ENCODE measurements at places on chromosomes 5 and 9. TPM values are rescaled to one million over a fixed set of nuclear protein-coding genes. Genes with fewer than 3 reads are reported as not detected.

The MCIDAS gene
- not detected for total RNA-seq

DNA sequence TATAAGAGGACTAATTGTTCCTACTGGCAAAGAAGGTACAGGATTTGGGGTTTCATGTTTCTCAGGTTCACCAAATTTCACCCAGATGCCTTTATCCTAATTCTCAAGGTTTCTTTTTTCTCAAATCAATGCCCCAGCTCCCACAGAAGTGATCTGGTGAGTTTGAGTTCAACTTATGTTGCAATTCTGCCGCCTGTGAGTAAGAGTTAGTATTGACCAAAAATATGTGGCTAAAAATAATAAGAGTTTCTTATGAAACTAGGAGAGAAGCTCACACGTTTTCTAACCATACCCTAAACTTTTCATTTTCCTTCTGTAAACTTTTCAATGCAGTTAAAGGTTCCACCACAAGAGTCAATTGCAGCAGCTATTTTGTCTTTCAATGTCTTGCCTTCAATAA is 15.1 kb downstream of the SLCO6A1 start:
- no peak for DNase-seq

The EGFL7 gene
- 14.1 TPM for total RNA-seq

DNA sequence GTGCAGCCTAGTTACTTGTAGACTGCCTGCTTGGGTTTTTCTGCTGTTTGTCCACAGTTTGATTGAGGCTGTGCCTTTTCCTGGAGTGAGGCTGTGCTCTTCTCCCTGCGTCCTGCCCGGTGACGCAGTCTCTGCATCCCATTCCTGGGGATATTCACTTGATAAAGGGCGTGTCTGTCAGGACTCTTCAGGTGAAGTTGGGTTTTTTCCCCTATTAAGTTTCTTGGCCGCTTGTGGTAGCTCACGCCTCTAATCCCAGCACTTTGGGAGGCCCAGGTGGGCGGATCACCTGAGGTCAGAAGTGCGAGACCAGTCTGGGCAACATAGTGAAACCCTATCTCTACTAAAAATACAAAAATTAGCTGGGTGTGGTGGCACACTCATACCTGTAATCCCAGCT is 50.0 kb upstream of the SUSD3 start:
- DNase-seq: no peak

- DNase-seq: no peak
These were observed 114.5 kb downstream of the MTRR start for GRCh38 chr5:7983433-7983832.

DNA sequence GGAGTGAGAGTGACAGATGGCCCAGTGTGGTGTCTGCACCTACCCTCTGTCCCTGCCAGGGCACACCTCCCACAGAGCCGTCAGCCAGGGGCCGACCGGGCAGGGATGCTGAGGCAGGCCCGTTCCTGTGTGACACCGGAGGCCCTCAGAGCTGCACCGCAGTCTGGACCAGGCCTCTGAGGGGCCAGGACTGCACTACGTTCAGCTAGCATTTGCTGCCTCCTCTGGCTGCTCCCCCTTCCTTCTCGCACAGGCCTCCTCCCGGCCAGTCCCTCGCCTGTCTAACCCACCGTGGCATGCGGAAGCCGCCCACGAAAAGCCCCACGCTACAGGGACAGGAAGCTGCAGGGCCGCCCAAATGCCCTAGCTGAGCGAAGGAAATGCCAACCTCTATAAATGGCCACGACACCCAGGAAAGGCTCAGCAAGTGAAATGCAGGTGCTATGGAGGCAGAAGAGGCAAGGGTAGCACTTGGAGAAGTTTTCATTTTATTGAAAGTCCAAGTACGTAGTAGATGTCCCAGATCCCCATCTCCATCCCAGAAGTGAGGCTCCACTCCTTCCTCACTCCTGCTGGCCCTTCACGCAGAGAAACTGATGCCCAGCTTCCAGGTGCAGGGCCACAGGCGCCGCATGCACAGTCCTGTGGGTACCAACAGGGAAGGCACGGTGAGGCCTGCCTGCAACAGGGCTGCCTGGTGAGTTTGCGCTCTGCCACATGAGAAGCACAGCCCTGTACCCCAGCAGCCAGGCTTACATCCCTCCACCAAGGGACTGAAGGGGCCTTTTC is 38.7 kb downstream of the MAPK9 start:
- DNase-seq: no peak

- no peak for DNase-seq
These were observed 24.9 kb upstream of the SLCO6A1 start for GRCh38 chr5:102523541-102524175.

The ASPN gene
- not detected for total RNA-seq

The PHYKPL gene
- 53.9 TPM for total RNA-seq

The DOLPP1 gene
- 43.9 TPM for total RNA-seq

The ANKRD20A1 gene
- total RNA-seq: 1.6 TPM

GRCh38 chr9:20930836-20931235 is 100.6 kb downstream of the HACD4 start:
- no peak for DNase-seq

- DNase-seq: no peak
These were observed 21.7 kb upstream of the TCOF1 start for GRCh38 chr5:150335778-150336177.

The DPP7 gene
- total RNA-seq: 37.9 TPM

The KLF4 gene
- not detected for total RNA-seq

The RANBP17 gene
- 24.2 TPM for total RNA-seq

The MUSK gene
- not detected for total RNA-seq

- DNase-seq: peak; percentile 54
These were observed 293.9 kb downstream of the ZSWIM6 start for GRCh38 chr5:61625681-61626621.

- no peak for DNase-seq
These were observed 177.3 kb upstream of the ADAMTSL1 start for GRCh38 chr9:18296702-18297055.

The PCSK5 gene
- total RNA-seq: 2.7 TPM

GRCh38 chr9:116360016-116360415 is 206.4 kb downstream of the PAPPA start:
- DNase-seq: no peak

DNA sequence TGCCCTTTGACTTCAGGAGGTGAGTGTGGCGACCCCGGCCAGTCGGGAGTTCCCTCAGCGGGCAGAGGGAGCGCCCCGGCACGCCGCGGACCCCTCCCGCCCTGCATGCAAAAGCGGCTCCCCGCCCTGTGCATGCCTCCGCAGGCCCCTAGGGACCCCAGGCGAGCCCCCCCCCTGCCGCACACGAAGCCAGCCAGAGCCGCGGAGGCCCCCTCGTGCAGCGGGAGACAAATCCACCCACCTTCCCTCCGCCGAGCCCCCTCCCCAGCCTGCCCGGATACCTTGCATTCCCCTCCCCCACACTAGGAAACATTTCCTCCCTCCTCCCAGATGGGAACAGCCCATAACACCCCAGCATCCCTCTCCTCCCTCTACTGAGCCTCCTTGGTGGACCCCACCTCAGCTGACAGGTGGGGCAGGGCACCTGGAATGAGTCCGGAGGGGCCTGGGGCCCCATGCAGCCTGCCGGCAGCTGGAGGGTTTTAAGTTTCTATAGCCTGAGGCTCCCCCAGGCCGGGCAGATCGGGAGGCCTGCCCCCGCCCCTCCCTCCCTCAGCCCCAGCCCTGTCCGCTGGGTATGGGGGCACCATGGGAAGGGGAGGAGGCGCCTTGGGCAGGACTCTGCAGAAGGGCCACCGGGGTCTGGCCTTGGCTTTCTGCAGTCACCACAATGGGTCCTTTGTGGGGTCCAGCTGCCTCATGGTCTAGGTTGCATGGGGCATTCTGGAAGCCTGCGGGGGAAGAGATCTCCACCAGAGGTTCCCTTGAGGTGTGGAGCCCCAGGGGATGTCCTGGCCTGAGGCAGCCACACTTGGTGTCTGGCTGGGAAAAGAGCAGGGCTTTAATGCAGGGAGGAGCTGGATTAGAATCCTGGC is 601 bp downstream of the ERGIC1 start:
- peak; percentile 51 for DNase-seq

The CA9 gene
- total RNA-seq: 0.63 TPM

- no peak for DNase-seq
These were observed 4.7 kb upstream of the C9orf57 start for GRCh38 chr9:72065076-72065475.

- DNase-seq: no peak
These were observed 169.7 kb upstream of the CDH9 start for GRCh38 chr5:27208051-27208450.

The GLRA1 gene
- 0.21 TPM for total RNA-seq

GRCh38 chr5:173229382-173229959 is 5.5 kb downstream of the NKX2-5 start:
- no peak for DNase-seq

- no peak for DNase-seq
These were observed 185.5 kb downstream of the SPOCK1 start for GRCh38 chr5:137313526-137314175.

The ABHD17B gene
- total RNA-seq: 42.1 TPM

DNA sequence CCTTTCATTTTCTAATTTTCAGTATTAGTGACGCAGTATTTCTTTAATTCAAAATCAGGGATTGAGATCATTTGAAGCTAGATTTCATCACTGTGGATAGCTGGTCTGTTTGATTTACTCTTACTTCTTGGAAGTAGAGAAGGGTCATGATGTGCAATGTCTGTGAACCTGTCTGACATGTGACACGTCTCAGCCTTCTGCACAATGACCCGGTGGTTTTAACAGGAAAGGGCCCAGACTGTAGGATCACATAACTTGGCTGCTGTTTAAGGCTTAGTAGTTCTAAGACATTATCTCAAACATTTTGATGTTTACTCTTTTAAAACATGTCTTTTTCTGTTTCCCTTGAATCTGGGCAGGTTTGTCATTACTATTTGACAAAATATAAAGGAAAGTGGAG is 823.3 kb upstream of the NUDT12 start:
- no peak for DNase-seq

The SLC4A9 gene
- not detected for total RNA-seq

The CD274 gene
- total RNA-seq: not detected

The SOHLH1 gene
- not detected for total RNA-seq

The ORM2 gene
- total RNA-seq: not detected

- DNase-seq: no peak
These were observed 28.3 kb upstream of the NIPAL4 start for GRCh38 chr5:157431544-157432200.

DNA sequence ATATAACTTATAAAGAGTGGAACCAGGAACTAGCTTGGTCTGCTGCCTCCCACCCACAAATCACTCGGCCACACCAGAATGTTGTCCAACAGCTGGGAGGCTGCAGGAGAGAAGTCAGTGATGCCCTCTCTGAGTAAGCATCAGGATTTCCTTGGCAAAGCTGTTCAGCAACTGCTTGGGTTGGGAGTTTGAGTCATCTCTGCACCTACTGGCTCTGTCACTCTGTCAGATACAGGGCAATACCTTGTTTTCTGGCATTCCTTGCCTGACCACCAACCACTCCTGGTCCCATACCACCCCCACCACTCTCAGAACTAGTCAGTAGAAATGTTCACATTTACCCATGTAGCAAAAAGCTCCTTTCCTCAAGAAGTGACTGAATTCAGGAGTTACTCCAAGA is 36.8 kb upstream of the GCNT4 start:
- no peak for DNase-seq

Measured in neural crest cell (in vitro differentiated cells).